D721Med (cell line): ENCODE measurements at places on chromosomes 6 and 20.

DNA sequence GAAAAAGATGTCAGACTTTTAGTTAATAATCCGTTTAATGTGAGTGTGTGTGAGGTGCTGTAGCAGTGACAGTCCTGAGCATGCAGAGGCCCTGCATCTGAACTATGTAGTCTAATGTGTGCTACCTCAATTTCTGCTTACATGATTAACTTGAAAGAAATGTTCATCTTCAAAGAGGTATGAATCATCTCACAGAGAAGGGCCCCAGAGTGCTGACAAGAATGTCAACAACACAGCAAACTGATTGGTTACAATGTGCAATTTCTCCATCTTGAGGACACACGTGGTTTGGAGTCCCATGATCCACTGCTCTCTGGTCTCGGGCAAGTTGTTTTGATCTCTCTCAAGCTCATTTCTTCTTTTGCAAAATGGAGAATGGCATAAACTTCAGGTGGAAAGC, 61.7 kb upstream of the EMILIN3 start:
- DNase-seq: no peak

DNA sequence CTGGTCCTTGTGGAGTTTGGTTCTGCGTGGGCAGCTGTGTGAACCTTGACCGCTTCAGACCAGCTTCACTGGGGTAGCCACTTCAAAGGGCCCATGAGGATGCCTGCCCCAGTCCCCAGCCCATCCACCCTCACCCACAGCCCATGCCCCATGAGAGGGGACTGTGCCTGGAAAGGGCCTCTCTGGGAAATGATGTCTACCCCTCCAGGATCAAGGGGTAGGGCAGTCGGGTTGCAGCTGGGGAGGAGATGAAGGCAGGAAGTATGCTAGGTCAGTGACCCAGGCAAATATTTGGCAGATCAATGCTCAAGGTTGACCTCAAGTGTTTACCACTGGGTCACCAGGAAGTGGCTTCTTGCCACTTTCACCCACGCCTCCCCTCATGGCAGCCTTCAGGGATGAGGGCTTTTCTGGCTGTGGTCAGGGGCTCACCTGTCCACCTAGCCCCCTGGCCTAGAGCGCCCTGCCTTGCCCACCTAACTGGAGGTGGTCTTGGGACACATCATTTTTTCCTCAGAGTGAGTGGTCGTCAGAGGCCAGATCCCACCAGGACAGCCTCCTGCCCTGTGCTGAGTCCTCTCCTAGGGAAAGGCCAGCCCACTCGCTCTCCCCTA, 109.5 kb downstream of the SNX5 start:
- DNase-seq: no peak

- no peak for DNase-seq
Observed at GRCh38 chr20:48932375-48932941, 10.9 kb downstream of the ARFGEF2 start.

DNA sequence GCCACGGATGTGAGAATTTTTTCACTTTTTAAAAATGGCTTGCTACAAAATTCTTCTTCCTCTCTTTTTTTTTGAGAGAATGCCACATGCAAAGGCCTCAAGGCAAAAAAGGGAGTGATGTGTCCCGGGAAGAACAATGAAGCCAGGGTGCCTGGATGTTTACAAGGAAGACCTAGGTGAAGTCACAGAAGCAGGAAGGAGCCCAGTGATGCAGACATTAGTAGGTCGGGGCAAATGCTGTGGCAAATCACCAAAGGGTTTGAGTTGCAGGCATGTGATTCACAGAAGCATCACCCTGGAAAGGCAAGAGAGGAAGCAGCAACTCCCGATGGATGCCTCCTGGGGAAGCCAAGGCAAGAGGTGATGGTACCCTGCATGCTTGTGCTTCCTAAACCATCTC, 46.8 kb downstream of the FARS2 start:
- DNase-seq: no peak

GRCh38 chr6:38836585-38836984, 121.5 kb downstream of the DNAH8 start:
- DNase-seq: no peak
